ENCODE measurements at places on chromosomes 3 and 15. TPM values are rescaled to one million over a fixed set of nuclear protein-coding genes. Genes with fewer than 3 reads are reported as not detected.

DNA sequence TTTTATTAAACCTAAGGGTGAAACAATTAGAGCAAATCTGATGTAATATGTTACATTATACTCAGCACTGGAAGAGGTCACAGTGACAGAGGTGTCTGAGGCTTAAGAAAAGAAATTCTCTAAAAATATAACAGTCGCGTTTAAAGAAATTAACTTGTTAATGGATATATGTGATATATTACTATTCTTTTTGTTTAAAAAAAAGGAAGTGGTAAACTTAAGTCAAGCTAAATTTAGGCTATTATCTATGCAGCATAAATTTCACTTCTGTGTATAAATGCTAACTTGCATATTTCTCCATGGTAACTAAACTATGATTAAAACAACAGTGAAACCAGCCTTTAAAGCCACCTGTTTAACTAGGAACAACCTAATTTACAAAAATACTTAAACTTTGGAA is 191.3 kb downstream of the FOXP1 start:
- no peak for DNase-seq

DNA sequence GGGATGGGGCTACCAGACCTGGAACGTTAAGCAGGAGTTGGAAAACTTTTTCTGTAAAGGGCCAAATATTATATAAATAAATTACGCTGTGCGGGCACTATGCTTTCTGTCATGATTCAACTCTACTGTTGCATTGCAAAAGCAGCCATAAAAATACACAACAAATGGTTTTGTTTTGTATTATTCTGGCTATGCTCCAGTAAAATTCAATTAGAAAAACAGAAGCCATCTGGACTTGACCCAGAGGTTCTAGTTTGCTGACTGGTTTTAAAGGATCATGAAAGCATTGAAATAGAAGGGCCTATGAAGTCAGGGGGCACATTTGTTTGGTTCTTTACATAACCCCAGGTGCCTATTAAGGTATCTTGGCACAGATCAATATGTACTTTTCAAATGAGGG is 647.4 kb upstream of the LMCD1 start:
- no peak for DNase-seq

FANCD2OS gene
- not detected for total RNA-seq

GRCh38 chr3:99419116-99419515 is 219.3 kb upstream of the COL8A1 start:
- DNase-seq, result no peak

DVL3 gene
- total RNA-seq, result 63.6 TPM
